ENCODE measurements at places on chromosomes 16 and 17.

DNA sequence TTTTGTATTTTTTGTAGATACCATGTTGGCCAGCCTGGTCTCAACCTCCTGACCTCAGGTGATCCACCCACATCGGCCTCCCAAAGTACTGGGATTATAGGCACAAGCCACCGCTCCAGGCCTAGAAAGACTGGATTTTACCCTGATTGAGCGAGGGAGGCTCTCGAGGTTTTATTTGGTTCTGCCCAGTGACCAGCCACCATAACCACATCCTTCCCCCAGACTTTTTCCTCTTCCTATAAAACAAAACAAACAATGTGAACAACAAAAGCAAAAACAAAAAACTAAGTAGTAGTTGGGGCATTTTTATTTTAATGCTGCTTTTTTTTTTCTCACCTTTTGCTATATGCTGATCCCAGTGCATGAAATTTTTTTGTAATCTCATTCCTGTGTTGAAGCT is 509.6 kb downstream of the MAF start:
- DNase-seq: no peak

DNA sequence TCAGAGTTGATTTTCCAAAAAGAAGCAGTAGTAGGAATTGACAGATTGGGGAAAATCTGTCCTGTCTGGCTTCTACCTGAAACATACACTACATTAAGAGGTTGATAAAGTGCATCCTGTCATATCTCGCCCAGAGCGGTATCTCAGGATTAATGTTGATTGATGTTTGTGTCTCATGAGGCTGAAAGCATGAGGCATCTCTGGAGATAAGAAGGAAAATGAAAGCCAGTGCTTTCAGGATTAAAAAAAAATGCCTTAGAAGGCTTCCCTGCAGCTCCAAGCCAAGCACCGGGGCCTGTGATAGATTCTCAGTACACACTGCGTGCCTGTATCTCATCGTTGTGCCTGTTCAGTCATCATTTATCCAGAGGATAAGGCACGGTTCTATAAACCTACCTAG is 26.4 kb upstream of the CD300E start:
- DNase-seq: no peak

DNA sequence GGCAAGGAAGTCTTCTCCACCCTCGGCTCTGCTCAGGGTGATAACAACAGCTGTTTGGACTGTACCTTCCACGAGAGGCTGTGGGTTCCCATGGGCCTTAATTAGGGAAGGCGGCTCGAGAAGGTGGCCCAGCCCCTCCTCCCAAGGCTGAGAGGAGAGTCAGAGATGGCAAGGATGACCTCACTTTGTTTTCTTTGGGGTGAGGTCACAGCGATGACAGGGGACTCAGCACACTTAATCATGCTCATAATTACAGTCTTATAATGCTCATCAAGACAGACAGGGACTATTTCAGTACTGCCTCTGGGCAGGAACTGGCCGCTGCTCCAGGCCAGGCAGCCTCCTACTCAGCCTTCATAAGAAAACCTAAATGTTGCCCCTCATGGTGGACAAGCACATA is 19.7 kb downstream of the WFDC1 start:
- no peak for DNase-seq

GRCh38 chr16:35196313-35196712 is 1736.9 kb downstream of the TP53TG3F start:
- no peak for DNase-seq

- DNase-seq: no peak
These were observed 17.0 kb upstream of the RFFL start for GRCh38 chr17:35080536-35080935.

DNA sequence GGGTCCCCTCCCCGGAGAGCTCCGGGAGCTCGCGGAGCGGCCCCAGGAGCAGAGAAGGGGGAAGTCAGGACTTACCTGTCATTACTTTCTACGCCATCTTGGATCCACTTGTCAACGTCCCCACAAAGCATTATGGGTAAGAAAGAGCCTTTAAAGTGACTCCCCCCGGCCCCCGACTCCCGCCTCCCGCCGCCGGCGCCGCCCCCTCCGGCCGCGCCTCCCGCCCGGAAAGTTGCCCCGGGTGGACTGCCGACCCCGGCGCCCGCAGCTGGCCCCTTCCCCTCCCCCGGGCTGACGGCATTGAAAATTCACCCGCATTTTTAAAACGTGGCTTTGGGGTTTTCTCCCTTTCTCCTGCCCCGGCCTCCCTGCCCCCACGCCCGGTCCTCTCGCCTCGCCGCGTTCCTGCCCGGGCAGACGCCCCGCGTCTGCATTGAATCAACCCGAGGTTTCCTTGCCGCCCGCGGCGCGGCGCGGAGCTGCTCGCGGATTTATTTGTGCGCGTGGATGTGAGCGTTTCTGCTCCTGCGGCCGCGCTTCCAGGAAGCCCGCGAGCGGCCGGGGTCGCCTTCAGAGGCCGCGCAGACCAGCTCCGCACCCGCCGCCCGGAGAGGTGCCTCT is at the start of gene HELZ:
Gene HELZ (minus strand): TSS at position 124 of the 621 bp plus-strand sequence. CDS start 26,392 bp downstream, outside the sequence.
- peak; percentile 78 for DNase-seq

GRCh38 chr17:82926716-82927115 is 86.9 kb upstream of the ZNF750 start:
- DNase-seq: no peak
